Stimulated activated CD8-positive, alpha-beta memory T cell treated with anti-CD3 and anti-CD28 coated beads, Interleukin-7, amount 100 ng/mL, for 1 hour (primary cell): ENCODE measurements at places on chromosomes 4 and X.

- no peak for DNase-seq
Measured at GRCh38 chr4:76435528-76436319, 695 bp downstream of the SHROOM3 start.

DNA sequence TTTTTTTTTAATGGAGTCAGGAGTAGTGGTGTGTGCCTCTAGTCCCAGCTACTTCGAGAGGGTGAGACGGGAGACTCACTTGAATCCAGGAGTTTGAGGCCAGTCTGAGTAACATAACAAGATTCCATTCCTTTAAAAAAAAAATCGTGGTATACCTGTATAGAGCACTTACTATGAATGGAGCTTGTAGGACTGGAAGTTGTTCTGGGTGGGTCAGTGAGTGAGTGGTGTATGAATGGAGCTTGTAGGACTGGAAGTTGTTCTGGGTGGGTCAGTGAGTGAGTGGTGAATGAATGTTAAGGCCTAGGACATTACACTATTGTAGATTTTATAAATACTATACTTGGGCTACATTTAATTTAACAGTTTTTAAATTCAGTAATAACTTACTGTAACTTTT is 2.9 kb upstream of the SLC10A7 start:
- DNase-seq = no peak

- no peak for DNase-seq
Measured at GRCh38 chr4:4439782-4440181, 52.9 kb downstream of the NSG1 start.

DNA sequence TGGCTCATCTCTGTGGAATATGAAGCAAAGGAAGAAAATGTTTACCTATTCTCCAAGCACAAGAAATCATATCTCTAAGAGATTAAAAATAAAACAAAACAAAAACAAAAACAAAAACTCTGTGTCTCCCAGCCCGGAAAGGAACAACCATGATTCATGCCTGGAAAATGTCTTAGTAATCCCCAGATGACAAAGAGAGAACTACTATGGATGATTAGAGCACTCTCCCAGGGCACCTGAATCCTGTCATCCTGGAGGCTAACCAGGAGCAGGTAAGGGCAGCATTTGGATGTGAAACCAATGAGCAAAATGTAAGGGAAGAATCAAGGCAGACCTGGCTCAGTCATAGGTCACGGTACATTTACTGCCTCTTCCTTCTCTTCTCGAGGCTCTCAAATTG is 1.7 kb upstream of the AKAP4 start:
- DNase-seq = no peak

- DNase-seq = no peak
Measured at GRCh38 chr4:122658818-122659295, 38.0 kb upstream of the IL21 start.

- no peak for DNase-seq
Measured at GRCh38 chrX:63713526-63713925, 71.5 kb downstream of the ARHGEF9 start.

DNA sequence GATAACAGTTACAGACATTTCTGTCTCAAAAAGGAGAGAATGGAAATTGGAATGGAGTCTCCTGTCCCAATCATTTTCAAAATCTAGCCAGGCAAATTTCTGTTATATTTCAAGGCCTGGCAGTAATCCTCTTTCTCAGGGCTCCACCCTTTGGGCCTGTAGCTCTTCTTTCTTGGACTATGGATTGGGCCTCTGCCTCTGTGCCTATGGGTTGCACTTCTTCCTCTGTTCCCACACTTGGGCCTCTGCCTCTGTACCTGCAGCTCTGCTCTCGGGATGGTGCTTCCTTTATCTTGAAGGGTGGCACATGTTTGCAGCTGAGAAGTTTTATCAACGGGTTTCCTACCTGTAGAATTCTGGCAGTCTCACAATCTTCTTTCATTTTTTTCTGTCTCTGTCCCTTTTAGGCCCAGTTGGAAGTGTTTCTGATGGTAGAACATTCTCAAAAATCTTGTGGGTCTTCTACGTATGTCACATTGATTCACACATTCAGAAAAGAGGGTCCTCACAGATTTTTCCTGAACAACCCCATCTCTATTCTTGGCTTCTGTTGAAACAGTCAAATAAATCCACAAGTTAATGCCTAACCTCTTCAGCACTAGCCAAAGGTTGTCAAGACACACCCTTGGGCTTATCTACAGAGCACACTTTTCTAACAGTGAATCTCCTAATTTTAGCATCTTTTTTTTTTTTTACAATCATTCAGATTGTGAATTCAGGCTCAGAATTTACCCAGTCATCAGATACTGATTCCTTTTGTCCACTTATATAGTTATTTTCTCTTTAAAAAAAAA is 719.0 kb downstream of the RPA4 start:
- no peak for DNase-seq

DNA sequence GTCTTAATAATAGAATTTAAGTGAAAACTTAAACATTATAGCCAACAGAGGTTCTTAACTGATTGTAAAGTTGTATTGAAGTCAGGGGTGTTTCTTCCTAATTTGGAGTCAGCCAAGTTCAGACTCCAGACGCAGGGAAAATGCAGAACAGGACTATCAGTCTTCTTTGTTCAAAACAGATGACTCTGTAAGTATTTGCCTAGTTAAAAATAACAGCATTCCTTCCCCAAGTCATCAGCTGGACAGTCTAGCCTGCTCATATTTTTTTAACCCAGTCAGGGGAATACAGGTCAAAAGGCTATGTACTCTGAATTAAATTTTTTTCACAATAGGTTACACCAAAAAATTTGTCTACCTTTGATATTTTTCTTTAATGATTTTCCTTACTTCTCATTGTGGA is 73.8 kb upstream of the DCLK2 start:
- no peak for DNase-seq

DNA sequence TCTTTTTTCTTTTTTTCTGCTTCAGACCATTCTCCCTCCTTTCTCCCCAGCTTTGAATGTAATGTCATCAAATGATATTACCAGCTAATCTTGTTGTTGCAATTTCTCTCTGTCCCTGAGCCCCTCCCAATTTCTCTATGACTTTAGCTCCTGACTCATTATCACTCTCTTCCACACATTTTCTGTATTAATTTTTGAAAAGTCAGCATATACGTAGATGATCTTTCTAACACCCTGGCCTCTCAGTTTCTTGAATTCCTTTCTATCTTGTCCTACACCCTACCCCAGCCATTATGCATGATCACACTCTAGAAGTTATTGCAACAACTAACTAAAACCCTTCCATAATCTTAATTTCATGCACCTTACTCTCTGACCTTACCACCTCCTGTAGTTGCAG is 13.1 kb upstream of the TRPC3 start:
- DNase-seq = no peak

GRCh38 chrX:12878536-12878935 is 11.7 kb downstream of the TLR7 start:
- no peak for DNase-seq

GRCh38 chrX:151825007-151825406 is 87.7 kb upstream of the MAGEA4 start:
- DNase-seq = no peak

DNA sequence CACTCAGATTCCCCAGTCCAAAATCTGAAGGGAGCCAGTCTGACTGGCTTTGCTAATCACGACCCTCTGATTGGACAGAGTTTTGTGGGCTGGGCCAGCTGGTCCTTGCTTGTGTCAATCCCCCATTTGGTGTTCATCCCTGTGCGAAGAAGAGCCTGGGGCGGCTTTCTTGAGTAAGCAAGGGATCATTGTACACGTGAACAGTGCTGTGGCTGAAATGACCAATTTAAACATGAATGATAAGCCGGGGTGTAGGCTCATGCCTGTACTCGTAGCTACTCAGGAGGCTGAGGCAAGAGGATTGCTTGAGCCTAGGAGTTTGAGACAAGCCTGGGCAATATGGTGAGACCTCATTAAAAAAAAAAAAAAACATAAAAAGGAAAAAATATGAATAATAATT is 379.1 kb downstream of the RAPGEF2 start:
- no peak for DNase-seq

- DNase-seq = no peak
Measured at GRCh38 chrX:42247241-42247640, 323.9 kb upstream of the CASK start.

DNA sequence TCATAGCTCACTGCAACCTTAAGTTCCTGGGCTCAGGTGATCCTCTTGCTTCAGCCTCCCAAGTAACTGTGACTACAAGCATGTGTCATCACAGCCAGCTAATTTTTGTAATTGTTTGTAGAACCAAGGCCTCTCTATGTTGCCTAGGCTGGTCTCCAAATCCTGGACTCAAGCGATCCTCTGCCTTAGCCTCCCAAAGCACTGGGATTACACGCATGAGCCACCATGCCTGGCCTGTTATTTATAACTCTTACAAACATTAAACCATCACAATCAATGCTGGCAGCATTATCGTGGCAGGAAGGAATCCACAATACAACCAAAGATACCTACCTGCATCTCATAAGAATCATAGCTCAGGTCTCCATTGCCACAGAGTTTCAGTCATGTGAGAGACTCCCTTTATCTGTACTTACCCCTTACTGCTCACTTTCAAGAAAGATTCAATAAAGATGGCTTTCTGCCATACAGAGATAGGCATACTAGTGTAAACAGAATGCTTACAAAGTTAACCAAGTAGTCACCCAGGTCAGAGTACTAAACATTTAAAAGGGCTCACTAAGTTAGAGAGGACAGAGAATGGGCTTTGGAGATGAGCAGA is 48.5 kb downstream of the SMIM31 start:
- no peak for DNase-seq

- DNase-seq = no peak
Measured at GRCh38 chr4:125317525-125317877, 2.7 kb downstream of the FAT4 start.

- DNase-seq = no peak
Measured at GRCh38 chr4:113687067-113687718, 74.3 kb downstream of the CAMK2D start.

GRCh38 chr4:10366628-10367027 is 90.6 kb downstream of the ZNF518B start:
- DNase-seq = no peak

GRCh38 chr4:30728311-30728710 is 8.1 kb downstream of the PCDH7 start:
- DNase-seq = no peak

DNA sequence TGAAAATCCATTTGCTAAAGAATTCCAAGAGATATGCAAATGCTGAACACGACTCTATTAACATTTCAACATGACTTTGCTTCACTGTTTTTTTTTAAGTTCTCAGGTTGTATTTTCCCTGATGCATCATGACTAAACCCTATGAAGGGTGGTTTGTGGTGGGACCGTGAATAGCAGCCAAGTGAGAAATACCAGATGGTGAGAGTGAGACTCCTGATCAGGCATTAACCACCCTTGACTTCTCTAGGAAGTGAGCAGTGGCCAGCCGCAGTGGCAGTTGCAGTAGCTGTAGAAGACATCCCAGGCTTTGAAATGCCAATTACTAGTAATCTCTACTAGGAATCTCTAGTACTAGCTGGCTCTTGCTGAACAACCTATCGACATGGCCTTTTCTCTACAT is 383.4 kb downstream of the FAM133A start:
- DNase-seq = no peak

GRCh38 chr4:92304606-92305005 is 840 bp downstream of the GRID2 start:
- DNase-seq = no peak

- DNase-seq = no peak
Measured at GRCh38 chrX:115364670-115365069, 75.2 kb downstream of the LUZP4 start.

- DNase-seq = no peak
Measured at GRCh38 chr4:116724249-116724648, 361.1 kb downstream of the TRAM1L1 start.

- no peak for DNase-seq
Measured at GRCh38 chr4:148868191-148868590, 426.0 kb upstream of the NR3C2 start.

GRCh38 chr4:90584051-90584450 is 456.9 kb downstream of the CCSER1 start:
- DNase-seq = no peak

GRCh38 chr4:25697516-25697915 is 41.9 kb downstream of the SLC34A2 start:
- no peak for DNase-seq

DNA sequence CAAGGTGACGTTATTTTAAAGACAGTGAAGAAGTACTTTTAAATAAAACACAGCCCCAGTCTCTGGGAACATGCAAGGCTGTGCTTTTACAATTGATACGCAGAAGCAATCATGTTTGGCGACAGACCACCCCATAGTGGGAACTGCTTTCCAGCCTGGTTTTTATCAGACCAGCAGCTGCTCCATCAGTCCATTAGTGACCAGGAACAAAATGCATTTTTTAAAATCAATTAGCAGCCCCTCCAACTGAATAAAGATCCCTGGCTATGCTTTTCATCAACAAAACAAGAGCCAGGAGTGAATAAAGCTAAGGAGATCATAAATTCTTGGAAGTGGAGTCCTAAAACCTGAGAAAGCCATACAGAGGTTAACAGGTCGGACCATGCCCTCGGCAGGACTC is 153.0 kb upstream of the TENM3 start:
- DNase-seq = no peak

DNA sequence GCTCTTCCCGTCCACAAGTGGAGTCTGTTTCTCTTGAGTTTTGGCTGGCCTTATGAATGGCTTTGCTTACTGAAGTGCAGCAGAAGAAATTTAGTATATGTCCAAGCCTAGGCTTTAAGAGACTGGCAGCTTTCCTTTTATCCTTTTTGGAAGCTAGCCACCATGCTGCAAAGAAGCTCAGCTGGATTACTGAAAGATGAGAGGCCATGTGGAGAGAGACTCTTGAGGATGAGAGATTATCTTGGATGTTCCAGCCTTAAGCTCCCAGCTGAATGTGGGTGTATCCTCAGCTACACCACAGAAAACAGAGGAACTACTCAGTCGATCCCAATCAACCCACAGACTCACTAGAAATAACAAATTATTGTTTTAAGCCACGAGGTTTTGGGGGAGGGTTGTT is 12.5 kb downstream of the CCNG2 start:
- no peak for DNase-seq

- no peak for DNase-seq
Measured at GRCh38 chrX:9897761-9898161, 69.4 kb upstream of the CLDN34 start.

DNA sequence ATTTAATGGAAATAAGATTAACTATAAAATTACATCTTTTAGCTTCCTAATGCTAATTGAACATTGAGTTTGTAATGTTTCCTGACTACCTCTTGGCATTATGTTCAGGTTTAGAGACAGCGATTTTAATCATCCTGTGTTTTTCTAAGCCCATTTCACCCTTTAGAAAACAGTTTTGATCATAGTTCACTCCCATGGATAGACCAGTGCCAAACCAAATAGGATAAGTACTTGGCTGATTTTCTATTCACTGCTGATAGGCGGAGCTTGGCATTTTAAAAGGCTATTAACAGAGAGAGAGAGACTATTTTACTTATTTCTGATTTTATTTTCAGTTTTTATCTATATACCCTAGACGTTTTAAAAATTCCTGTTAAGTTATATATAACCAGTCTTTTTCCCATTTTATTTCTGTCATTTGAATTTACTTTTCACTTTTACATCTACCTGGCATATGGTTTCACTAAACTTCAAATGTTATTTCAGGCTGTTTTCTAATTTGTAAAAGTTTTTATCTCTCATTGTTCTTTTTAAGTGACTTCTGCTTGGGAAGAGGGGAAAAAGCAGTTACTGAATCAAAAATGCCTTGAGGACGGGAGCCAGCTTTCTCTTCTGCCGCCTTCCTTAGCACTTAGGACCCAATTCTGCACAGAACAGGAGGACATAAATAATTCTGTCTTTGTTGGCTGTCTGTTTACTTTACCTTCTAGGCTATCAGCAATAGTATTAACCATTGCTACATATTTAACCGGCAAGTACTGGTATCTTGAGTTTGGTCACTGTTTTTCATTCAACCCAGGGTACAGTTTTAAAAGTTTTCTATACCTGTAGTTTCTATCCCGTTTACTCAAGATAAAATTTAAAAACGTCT is 46.4 kb downstream of the SGMS2 start:
- DNase-seq = no peak
